ENCODE measurements at places on chromosomes 11 and 22.

DNA sequence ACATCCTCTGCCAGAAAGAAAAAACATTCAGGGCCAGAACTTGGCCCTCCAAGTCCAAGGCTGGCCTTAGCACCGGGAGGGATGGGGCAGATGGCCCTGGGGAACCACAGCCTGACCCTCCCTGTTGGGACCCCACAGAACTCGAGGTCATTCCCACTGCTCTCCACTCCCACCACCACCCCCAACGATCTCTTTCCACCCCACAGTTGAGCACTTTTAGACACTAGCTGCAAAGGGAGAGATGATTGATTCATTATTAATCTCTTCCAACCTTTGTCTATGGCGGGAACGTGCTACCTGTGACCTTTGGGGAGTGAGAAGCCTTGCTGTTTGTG is 869.7 kb downstream of the BRD1 start:
- no peaks in the 10 kb centered on the region for H3K4me1 ChIP-seq
- H3K27me3 ChIP-seq = peaks cover 51% of the 10 kb centered on the region
- no peak for DNase-seq
- no peak overlapping the region for H3K4me3 ChIP-seq
- H3K36me3 ChIP-seq = no peaks in the 10 kb centered on the region

DNA sequence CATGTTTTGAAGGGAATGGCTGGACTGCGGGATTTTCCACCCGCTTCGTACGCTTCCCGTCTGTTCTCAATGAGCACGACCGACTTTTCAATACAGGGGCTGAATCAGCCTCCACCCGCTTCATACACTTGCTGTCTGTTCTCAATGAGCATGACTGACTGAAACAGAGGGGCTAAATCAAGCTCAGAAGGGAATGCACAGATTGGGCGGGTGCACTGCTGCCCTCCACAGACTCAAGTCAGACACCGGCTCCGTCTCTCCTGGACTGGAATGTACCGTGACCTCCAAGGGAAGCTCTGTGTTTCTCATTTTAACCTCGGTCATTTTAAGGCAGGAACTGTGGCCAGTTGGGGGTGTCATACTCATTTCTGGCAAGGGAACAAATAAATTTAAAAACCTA is 48.5 kb downstream of the BRD1 start:
- H3K27ac ChIP-seq = no peak overlapping the region
- no peak for DNase-seq
- no peaks in the 10 kb centered on the region for H3K4me1 ChIP-seq
- no peak overlapping the region for H3K4me3 ChIP-seq
- H3K27me3 ChIP-seq = no peaks in the 10 kb centered on the region

DNA sequence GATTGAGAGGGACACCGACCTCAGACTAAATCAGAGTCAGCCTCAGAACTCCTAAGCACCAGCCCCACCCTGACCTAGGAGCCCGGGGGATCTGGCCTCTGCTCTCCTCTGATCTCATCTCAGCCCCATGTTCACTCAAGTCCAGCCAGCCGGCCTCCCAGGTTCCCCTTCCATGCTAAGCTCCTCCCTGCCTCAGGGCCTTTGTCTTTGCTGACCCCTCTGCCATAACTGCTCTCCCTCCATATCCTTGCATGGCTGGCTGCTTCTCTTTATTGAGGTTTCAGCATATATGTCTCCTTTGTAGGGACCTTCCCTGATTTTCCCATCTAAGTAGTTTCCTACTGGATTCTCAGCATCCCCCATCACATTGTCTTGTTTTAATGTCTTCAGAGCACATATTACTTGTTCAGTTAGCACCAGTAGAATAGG is 780 bp upstream of the SLC15A3 start:
- H3K27ac ChIP-seq = peak overlapping the region; percentile 67
- H3K36me3 ChIP-seq = no peaks in the 10 kb centered on the region

- H3K27ac ChIP-seq = no peak overlapping the region
- H3K36me3 ChIP-seq = no peaks in the 10 kb centered on the region
- no peak for DNase-seq
- H3K4me1 ChIP-seq = no peaks in the 10 kb centered on the region
- no peaks in the 10 kb centered on the region for H3K27me3 ChIP-seq
These were observed 225.2 kb downstream of the BUD13 start for GRCh38 chr11:116547571-116547970.

DNA sequence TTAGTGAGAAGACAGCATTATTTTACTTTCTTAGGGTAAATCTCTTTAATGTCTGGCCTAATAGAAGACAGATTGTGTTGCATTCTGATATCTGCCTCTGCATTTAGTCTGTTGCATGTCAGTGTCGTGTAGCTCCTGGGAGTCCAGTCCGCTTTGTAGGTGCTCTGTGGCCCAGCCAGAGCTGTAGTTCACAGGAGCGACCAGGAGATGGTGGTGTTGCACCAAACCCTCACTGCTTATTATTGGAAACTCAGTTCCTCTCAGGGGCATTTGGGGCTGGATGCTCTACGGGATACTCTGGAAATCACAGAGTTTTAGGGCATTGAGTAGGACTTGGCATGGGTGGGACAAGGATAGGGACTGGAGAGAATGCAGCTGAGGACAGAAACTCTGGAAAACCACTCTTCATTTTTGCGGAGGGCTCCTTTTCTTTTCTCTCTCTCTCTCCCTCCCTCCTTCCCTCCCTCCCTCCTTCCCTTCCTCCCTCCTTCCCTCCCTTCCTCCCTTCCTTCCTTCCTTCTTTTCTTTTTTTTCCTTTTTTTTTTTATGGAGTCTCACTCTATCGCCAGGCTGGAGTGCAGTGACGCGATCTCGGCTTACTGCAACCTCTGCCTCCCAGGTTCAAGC is 21.7 kb downstream of the MIAT start:
- H3K27me3 ChIP-seq = no peaks in the 10 kb centered on the region
- H3K36me3 ChIP-seq = no peaks in the 10 kb centered on the region
- DNase-seq = peak; percentile 75
- no peak overlapping the region for H3K27ac ChIP-seq
- no peaks in the 10 kb centered on the region for H3K4me1 ChIP-seq

GRCh38 chr22:27218012-27218920 is 560.9 kb downstream of the MIAT start:
- H3K27me3 ChIP-seq = no peaks in the 10 kb centered on the region
- H3K27ac ChIP-seq = no peak overlapping the region
- DNase-seq = no peak
- H3K36me3 ChIP-seq = no peaks in the 10 kb centered on the region
- H3K4me1 ChIP-seq = no peaks in the 10 kb centered on the region

DNA sequence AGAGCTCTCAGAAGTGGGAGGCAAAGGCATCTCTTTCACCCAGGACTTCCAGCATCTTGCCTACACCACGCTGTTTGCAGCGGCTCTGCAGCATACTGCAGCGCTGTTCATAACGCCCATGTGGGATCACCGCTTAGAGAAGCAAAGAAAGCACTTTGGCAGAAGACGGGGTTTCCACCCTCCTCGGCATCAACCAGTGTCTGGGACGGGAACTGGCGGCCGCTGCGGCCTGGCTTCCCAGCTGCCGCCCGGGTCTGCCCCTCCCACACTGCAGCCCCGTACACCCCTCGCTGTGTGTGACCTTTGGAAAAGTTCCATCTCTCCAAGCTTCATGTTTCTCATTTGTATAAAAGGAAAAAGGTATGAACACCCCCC is 545 bp upstream of the TIRAP start:
- H3K4me3 ChIP-seq = peak overlapping the region; percentile 57
- H3K36me3 ChIP-seq = no peaks in the 10 kb centered on the region
- no peaks in the 10 kb centered on the region for H3K27me3 ChIP-seq
- no peaks in the 10 kb centered on the region for H3K4me1 ChIP-seq
- peak overlapping the region; percentile 95 for H3K27ac ChIP-seq

DNA sequence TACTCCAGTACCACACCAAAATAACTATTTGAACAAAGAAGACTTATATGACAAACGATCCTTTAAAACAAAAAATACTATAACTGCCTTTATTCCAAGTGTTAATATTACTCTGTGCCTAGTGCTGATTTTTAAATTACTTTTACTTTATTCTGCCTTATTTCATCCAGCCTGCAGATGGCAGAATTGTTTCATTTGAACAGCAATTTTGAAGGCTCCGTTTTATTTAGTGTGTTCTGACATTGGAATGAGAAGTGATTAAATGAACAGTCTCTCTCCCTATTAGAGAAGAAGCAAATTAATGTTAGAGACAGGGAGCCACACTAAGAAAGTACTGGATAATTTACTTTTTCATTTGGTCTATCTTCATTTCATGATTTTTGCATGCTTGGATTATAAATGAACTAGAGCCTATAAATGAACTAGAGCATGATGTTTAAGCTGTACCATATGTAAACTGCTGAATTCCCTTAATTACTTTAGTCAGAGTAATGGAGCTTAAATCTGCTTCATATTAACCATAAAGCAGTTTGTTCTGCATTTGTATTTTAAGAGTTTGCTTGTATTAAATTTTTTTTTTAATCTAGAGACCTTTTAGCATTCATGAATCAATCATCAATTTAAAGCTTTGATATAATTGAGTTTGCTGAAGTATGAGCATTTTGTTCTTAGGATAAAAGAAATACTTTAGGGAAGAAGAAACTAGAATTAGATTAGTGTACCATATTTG is 9.8 kb downstream of the PDHX start:
- H3K27me3 ChIP-seq = no peaks in the 10 kb centered on the region
- no peak overlapping the region for H3K4me3 ChIP-seq
- H3K36me3 ChIP-seq = no peaks in the 10 kb centered on the region
- H3K4me1 ChIP-seq = no peaks in the 10 kb centered on the region
- DNase-seq = no peak

- H3K36me3 ChIP-seq = no peaks in the 10 kb centered on the region
- H3K4me1 ChIP-seq = no peaks in the 10 kb centered on the region
- DNase-seq = no peak
- H3K27me3 ChIP-seq = no peaks in the 10 kb centered on the region
- no peak overlapping the region for H3K27ac ChIP-seq
These were observed 4.6 kb downstream of the FZD4 start for GRCh38 chr11:86950661-86950995.

DNA sequence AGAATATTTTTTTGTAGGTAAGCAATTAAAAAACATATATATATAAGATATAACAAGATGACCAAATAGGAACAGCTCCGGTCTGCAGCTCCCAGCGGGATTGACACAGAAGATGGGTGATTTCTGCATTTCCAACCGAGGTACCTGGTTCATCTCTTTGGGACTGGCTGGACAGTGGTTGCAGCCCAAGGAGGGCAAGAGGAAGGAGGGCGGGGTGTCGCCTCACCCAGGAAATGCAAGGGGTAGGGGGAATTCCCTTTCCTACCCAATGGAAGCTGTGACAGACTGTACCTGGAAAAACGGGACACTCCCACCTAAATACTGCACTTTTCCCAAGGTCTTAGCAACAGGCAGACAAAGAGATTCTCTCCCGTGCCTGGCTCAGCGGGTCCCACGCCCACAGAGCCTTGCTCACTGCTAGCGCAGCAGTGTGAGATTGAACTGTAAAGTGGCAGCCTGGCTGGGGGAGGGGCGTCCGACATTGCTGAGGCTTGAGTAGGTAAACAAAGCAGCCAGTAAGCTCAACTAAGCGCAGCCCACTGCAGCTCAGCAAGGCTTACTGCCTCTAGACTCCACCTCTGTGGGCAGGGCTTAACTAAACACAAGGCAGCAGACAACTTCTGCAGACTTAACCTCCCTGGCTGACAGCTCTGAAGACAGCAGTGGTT is 163.8 kb downstream of the CWF19L2 start:
- H3K36me3 ChIP-seq = no peaks in the 10 kb centered on the region
- H3K27me3 ChIP-seq = no peaks in the 10 kb centered on the region
- no peak overlapping the region for H3K27ac ChIP-seq
- no peaks in the 10 kb centered on the region for H3K4me1 ChIP-seq
- no peak for DNase-seq

- no peak overlapping the region for H3K4me3 ChIP-seq
- H3K27ac ChIP-seq = no peak overlapping the region
- H3K4me1 ChIP-seq = no peaks in the 10 kb centered on the region
- no peak for DNase-seq
These were observed 20.9 kb upstream of the DRD2 start for GRCh38 chr11:113496026-113496651.

DNA sequence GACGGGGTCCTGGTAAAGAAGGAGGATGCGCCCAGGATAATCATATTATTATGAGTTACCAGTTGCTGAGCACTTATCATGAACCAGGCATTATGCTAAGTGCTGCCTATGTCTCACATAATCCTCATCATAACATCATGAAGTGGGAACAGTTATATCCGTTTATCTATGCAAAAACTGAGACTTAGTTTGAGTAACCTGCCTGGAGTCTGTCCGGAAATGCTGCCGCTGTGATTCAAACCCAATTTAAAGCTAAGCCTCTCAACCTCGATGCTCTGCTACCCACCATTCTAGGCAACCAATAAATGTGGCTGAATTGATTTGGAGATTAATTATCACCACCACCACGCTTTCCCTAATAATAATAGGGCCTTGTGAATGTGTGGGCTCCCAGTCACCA is 111.5 kb upstream of the CLMP start:
- H3K27ac ChIP-seq = no peak overlapping the region
- no peak for DNase-seq
- peaks cover 3% of the 10 kb centered on the region for H3K4me1 ChIP-seq
- no peak overlapping the region for H3K4me3 ChIP-seq
- H3K36me3 ChIP-seq = no peaks in the 10 kb centered on the region

- H3K4me1 ChIP-seq = no peaks in the 10 kb centered on the region
- H3K27ac ChIP-seq = no peak overlapping the region
- no peaks in the 10 kb centered on the region for H3K36me3 ChIP-seq
- H3K27me3 ChIP-seq = no peaks in the 10 kb centered on the region
- DNase-seq = no peak
These were observed 22.6 kb upstream of the APLP2 start for GRCh38 chr11:130047141-130047540.

GRCh38 chr22:43443152-43443471 is 31.3 kb downstream of the MPPED1 start:
- no peak overlapping the region for H3K4me3 ChIP-seq
- H3K36me3 ChIP-seq = no peaks in the 10 kb centered on the region
- H3K27me3 ChIP-seq = no peaks in the 10 kb centered on the region
- H3K4me1 ChIP-seq = no peaks in the 10 kb centered on the region
- no peak overlapping the region for H3K27ac ChIP-seq

DNA sequence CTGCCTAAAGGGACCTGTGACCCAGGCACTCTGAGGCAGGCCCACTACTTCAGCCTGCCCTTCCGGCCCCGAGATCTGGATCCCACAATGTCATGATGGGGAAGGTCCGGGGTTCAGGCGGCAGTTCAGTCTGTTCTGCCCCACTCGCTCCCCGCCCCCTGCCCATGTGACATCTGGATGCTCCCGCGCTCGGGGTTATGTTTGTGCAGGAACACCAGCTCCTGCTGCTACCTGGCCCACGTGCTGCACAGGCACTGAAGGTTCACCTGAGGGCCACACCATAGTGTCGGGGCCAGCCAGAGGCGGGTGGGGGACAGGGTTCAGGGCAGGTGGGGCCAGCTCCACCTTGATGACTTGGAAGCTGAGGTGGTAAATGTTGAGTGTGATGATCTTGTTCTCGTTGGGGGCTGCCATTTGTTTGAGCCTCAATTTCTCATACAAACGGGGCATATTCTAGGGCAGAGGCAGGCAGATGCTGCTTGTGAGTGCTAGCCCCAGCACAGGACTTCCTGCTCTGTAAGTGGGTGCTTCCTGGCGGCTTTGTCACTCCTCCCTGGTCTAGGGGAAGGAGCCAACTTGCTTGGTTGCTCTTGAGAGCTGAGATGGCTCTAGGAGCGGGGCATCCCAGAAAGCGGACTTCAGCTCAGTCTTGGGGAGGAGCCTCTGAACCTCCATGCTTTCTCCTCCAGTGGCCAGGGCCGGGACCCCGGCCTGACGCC is 4.4 kb upstream of the SIPA1 start:
- no peak overlapping the region for H3K27ac ChIP-seq
- H3K27me3 ChIP-seq = no peaks in the 10 kb centered on the region
- no peak overlapping the region for H3K4me3 ChIP-seq
- H3K36me3 ChIP-seq = peaks cover 14% of the 10 kb centered on the region
- DNase-seq = no peak
- peaks cover 4% of the 10 kb centered on the region for H3K4me1 ChIP-seq

Data from breast epithelium (tissue), 4 donors.